Liver (tissue), 10 donors: ENCODE measurements at places on chromosomes 3 and 15. TPM values are rescaled to one million over a fixed set of nuclear protein-coding genes. Genes with fewer than 3 reads are reported as not detected.

CCR8 gene
- polyA plus RNA-seq = not detected

HCN4 gene
- not detected for polyA plus RNA-seq

CNTN4 gene
- 2.3 TPM for polyA plus RNA-seq

CLRN1 gene
- polyA plus RNA-seq = not detected

GOLGA8F gene
- polyA plus RNA-seq = not detected

APOD gene
- 4.0 TPM for polyA plus RNA-seq

SLC15A2 gene
- 0.20 TPM for polyA plus RNA-seq

GRK7 gene
- not detected for polyA plus RNA-seq

- H3K4me3 ChIP-seq = no peak overlapping the region
These were observed 190.6 kb downstream of the CNTN3 start for GRCh38 chr3:74423867-74424266.

DNA sequence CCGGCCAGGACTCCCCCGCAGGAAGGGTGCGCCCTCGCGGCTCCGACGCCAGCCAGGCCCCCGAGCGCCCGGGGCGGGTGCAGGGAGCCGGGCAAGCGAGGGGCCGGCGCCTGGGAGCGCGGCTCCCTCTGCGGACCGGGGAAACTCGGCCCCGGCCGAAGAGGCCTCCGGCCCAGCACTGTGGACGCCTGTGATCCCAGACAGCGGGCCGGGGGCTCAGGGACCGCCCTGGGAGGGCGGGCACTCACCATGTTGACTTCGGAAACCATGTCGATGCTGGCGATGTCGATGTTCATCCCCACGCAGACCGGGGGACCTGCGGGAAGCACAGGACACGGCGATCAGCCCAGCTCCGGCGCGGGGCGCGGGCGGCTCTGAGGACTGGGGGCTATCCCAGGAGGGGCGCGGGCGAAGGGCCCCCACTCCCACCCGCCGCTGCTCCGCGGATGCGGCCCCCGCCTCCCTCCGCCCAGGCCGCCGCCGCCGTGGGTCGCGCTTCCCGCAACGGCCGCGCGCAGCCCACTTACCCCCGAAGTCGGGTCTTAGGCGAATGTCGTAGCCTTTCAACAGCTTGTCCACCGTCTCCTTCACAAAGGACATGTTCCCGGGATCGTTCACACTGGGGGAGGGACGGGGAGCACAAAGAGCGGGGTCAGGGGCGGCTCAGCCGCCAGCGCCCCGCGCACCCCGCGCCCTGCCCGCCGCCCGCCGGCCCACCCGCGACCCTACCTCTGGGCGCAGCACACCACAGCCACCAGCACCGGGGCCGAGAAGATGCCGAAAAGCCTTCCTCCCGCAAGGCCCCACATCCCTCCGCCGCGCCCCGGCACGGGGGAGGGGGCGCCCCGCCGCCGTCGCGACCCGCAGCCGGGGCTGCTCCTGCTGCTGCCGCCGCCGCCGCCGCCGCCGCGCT is at the start of gene GABRB3:
TSS of gene GABRB3 (minus strand) at position 913 of the 913 bp plus-strand sequence.
- H3K4me3 ChIP-seq = peak within 1 kb of the TSS; percentile 61
- H3K27me3 ChIP-seq = no peaks in the 10 kb centered on the region
- no peak for DNase-seq
- H3K36me3 ChIP-seq = no peaks in the 10 kb centered on the region
- no peak within 1 kb of the TSS for H3K27ac ChIP-seq

GRCh38 chr3:39183211-39184080 is 8.9 kb downstream of the XIRP1 start:
- H3K4me3 ChIP-seq = no peak overlapping the region
- no peaks in the 10 kb centered on the region for H3K27me3 ChIP-seq
- H3K4me1 ChIP-seq = peaks cover 8% of the 10 kb centered on the region
- no peak overlapping the region for H3K27ac ChIP-seq

GRCh38 chr3:30508339-30508738 is 98.1 kb upstream of the TGFBR2 start:
- no peaks in the 10 kb centered on the region for H3K27me3 ChIP-seq
- H3K4me1 ChIP-seq = peaks cover 6% of the 10 kb centered on the region
- no peak overlapping the region for H3K27ac ChIP-seq
- DNase-seq = no peak
- H3K36me3 ChIP-seq = no peaks in the 10 kb centered on the region

GRCh38 chr3:16897254-16897926 is 12.6 kb downstream of the PLCL2 start:
- peaks cover 10% of the 10 kb centered on the region for H3K4me1 ChIP-seq
- H3K36me3 ChIP-seq = no peaks in the 10 kb centered on the region
- DNase-seq = no peak

DNA sequence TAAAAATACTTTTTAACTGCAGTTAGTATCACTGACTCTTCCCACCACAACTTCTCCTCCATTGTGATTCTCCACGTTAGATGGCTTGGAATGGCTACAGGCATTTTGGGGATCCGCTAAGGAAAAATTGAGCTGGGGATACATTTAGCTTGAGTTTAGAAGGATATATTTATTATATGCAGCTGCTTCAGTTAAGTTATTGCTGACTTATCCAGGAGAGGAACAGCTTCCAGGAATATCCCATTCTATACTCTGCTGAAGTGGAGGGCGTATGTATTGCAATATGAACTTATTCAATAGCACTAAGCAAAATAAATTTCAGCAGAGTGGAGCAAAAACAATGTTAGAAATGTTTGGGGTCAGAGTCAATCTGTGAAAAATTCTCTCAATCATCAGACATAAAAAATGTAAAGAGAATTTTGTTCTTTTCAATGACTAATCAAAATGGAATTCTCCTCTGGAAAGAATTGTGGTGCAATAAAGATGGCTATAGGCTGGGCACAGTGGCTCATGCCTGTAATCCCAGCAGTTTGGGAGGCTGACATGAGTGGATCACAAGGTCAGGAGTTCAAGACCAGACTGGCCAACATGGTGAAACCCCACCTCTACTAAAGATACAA is 84.7 kb downstream of the NCEH1 start:
- H3K4me1 ChIP-seq = peaks cover 11% of the 10 kb centered on the region
- no peaks in the 10 kb centered on the region for H3K27me3 ChIP-seq
- no peak for DNase-seq
- H3K4me3 ChIP-seq = no peak overlapping the region

DNA sequence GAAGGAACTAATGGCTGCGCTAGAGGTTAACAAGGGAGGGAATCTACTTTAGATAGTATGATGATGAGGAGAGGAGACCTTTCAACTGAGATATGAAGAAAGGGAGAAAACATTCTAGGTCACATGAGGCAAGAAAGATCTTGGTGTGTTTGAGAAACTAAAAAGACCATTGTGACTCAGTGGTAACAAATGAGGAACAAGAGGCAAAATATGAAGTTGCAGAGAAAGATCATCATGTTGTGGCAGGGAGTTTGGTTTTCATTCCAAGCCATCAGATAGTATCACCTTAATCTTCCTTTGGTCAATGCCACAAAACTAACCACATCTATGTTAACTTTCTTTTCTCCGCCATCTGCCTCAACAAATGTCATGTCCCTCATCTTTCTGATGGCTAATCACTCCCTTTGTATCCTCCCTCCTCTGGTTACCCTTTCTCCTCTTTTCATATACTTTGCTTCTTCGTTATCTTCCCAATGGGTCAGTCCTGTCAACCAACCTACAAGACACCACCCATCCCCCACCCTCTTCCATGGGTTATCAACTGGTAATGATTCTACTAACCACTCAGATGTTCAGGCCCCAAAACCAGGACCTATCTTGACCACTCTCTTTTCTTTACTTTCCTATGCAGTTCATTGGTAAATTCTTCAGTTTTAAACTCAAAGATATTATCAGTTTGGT is 2.4 kb upstream of the PDCD6IP start:
- no peak for DNase-seq
- no peaks in the 10 kb centered on the region for H3K27me3 ChIP-seq
- no peak overlapping the region for H3K27ac ChIP-seq
- no peaks in the 10 kb centered on the region for H3K36me3 ChIP-seq

DNA sequence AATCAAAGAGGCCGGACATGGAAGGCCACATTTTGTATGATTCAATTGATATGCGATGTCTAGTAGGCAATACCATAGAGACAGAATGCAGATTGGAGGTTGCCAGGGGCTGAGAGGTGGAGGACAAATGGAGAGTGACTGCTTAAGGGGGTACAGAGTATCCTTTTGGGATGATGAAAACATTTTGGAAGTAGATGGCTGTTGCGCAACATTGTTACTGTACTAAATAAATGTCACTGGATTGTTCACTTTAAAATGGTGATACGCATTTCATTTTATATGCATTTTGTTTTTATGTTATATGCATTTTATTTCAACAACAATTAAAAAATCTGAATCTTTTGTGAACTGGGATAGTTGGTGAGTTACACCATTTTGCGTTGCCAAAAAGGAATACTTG is 99.7 kb upstream of the AGBL1 start:
- no peak for DNase-seq
- no peaks in the 10 kb centered on the region for H3K36me3 ChIP-seq
- no peaks in the 10 kb centered on the region for H3K27me3 ChIP-seq
- no peak overlapping the region for H3K4me3 ChIP-seq
- H3K27ac ChIP-seq = no peak overlapping the region
- H3K4me1 ChIP-seq = no peaks in the 10 kb centered on the region

- no peak overlapping the region for H3K27ac ChIP-seq
- no peaks in the 10 kb centered on the region for H3K4me1 ChIP-seq
- no peak overlapping the region for H3K4me3 ChIP-seq
- no peaks in the 10 kb centered on the region for H3K36me3 ChIP-seq
These were observed 149.7 kb upstream of the SPRED1 start for GRCh38 chr15:38102972-38103371.

GRCh38 chr3:13706886-13707285 is 158.0 kb downstream of the FBLN2 start:
- H3K4me3 ChIP-seq = no peak overlapping the region
- peaks cover 2% of the 10 kb centered on the region for H3K27me3 ChIP-seq
- DNase-seq = peak; percentile 6
- H3K36me3 ChIP-seq = no peaks in the 10 kb centered on the region

DNA sequence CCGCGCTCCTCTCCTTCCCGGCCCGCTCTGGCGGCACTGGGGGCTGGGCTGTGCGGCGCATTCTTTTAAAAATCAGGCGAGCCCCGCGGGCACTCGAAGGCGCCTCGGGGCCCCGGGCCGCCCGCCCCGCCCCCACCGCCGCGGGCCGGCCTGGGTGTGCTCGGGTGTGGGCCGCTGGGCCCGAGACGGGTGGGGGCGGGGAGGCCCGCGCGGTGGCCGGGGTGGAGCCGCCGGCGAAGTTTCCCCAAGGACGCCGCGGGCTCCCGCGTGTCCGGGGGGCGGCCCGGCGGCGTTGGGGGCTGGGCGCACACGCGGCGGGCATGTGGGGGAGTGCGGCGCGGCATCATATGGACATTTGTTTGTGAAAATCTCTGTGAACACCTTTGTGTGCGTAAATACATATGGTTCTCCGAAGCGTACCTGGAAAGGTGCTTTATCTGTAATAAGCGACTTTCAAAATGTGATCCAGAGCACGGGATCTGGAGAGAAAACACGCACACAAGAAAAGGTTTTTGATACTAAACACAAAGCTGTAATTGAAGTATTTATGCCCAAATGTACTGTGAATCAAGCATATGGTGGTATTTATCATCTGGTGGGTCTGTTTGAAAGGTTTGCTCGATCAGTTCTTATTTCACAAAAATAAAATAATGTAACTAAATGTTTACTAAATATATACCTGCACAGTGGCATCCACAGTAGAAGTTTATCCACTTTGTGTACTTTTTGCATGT is 612 bp upstream of the TBL1XR1 start:
- peaks cover 18% of the 10 kb centered on the region for H3K4me1 ChIP-seq
- H3K36me3 ChIP-seq = no peaks in the 10 kb centered on the region
- peak; percentile 79 for DNase-seq

DNA sequence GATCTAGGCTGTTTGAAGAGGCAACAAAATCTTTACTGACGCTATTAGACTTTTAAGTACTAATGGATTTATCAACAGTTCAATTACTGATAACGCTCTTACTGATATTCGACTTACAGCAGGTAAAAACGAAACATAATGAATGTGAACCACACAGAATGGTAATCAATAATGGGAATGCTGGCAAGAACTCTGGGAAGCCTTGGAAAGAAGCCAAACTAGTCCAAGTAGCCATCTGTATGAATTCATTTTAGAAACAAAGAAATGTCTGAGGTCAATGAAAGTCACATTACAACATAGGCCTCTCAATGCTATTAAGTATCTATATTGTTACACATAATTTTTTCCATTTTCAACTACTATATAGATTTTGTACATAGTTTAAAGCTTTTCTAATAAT is 130.0 kb downstream of the DMXL2 start:
- H3K36me3 ChIP-seq = peaks cover 6% of the 10 kb centered on the region
- DNase-seq = no peak
- H3K4me1 ChIP-seq = peaks cover 11% of the 10 kb centered on the region
- peak overlapping the region; percentile 16 for H3K4me3 ChIP-seq

DNA sequence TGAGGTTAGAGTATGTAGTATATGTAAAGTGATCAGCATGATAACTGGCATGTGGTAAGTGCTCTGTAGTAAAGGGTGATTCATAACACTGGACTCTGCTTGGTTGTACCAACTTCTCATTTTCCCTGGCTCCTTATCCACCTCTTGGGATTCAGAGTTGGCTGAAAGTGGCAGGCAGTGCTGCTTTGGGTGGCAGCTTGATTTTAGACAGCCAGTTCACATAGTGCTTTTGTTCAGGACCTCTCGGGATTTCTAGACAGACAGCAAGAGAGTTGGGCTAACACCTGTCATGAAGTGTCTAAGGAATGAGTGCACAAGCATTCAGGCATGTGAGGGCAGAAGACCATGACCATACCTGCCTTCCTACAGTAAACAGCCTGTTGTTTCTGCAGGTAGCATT is 69.0 kb downstream of the RBM6 start:
- no peak overlapping the region for H3K27ac ChIP-seq
- no peak overlapping the region for H3K4me3 ChIP-seq
- H3K36me3 ChIP-seq = peaks cover 7% of the 10 kb centered on the region
- no peaks in the 10 kb centered on the region for H3K4me1 ChIP-seq

- no peak overlapping the region for H3K4me3 ChIP-seq
- no peaks in the 10 kb centered on the region for H3K4me1 ChIP-seq
- no peaks in the 10 kb centered on the region for H3K36me3 ChIP-seq
- DNase-seq = no peak
- H3K27ac ChIP-seq = no peak overlapping the region
These were observed 114.7 kb upstream of the LINGO1 start for GRCh38 chr15:77747175-77748077.

DNA sequence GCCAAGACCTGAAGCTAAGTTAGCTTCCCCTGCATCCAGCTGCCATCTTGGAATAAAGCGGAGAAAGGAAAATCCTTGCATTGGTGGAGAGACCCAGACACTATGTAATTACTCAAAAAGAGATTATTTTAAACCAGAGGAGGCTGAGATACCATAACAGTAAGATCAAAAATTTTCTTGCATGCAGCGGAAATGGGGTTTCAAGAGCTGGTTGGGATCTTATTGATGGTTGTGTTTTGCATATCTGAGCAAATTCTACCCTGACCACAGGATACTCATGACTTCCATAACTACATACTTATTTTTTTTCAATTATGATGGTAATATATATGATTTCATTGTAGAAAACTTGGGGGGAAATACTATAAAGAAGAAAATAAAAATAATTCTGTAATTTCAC is 17.5 kb downstream of the TMEM158 start:
- H3K4me1 ChIP-seq = no peaks in the 10 kb centered on the region
- DNase-seq = no peak
- H3K36me3 ChIP-seq = no peaks in the 10 kb centered on the region
- H3K27ac ChIP-seq = no peak overlapping the region
- H3K27me3 ChIP-seq = peaks cover 3% of the 10 kb centered on the region
